ENCODE measurements at places on chromosomes 5 and 9.

DNA sequence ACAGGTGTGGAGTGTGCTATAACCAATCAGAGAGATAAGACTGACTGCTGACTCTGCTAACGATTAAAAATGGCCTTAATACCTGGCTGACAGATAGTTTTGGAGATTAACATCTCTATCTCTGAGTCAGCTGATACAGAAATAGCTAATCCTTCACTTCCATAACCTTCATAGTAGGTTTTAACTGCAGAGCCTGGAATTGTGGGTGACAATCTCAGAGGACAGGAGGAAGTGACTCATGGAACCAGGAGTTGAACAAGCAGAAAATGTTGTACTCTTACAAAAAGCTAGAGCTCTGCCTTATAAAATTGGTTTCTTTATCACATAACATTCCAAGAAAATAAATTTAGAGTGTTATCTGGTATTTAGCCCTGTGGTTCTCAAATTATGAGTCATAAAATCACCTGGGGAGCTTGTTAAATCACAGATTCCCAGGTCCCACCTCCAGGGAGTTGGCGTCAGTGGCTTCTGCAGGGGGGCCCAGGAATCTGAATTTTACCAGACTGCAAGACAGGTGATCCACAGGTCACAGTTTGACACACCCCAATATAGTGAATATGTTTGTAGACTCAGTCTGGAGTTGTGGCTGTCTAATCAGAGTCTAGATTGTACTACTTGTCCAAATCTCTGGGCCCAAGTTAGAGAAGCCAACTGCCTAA lies 44.4 kb upstream of the AFAP1L1 start:
- no peak for DNase-seq

- no peak for DNase-seq
Observed at GRCh38 chr5:115815693-115816225, 700 bp downstream of the CDO1 start.

GRCh38 chr9:127096208-127096607 lies 26.2 kb downstream of the ANGPTL2 start:
- DNase-seq = no peak

DNA sequence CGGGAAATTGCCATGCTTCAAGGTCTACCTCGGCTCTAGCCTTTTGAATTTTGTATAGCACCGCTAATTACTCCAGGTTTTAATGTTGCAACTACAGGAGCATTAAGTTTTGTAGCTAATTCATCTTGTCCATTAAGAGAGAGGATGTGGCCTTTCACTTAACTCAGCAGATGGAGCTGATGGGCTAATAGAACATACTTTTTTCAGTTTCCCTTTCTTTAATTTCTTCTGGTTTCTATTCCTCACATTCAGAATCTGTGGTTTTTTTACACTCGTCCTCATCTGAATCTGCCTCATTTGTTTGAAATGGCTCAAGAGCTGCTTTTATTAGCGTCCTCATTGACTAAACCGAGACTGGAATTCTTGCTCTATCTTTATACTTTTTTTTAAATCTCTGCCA lies 2085.7 kb upstream of the C9orf72 start:
- DNase-seq = no peak

- no peak for DNase-seq
Observed at GRCh38 chr9:22119522-22120158, 110.5 kb upstream of the CDKN2B start.

DNA sequence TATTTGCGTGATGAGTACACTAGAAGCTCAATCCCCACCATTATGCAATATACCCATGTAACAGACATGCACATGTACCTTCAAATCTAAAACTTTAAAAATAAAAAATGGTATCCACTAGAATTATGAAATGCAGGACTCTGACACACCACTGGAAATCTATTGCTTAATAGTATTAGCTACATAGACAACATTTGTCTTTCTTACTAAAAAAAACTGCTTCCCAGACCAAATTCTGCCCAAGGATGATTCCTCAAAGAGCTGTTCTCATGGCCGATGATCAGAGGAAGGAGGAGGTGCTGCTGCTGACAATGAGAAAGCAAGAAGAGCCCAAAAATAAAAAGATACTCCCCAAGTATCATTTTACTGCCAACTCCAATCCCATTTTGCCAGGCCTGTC lies 67.2 kb downstream of the TTC39B start:
- DNase-seq = no peak

DNA sequence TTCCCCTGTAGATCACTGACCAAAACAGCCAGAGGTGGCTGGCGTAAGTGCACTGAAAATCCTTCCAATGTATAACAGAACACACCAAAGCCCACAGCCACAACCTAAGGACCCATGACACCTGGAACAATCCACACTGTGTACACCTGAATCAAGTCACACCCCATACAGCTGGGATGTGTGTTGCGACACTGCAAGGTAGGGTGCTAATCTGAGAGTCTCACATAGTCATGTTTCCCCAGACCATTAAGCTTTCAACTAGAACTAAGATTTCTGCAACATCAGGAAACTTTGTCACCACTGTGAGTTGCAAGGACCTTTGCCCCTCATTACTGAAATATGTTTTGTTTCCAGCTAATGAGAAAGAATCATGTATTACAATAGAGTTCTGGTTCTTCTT lies 59.4 kb downstream of the MED27 start:
- DNase-seq = no peak

DNA sequence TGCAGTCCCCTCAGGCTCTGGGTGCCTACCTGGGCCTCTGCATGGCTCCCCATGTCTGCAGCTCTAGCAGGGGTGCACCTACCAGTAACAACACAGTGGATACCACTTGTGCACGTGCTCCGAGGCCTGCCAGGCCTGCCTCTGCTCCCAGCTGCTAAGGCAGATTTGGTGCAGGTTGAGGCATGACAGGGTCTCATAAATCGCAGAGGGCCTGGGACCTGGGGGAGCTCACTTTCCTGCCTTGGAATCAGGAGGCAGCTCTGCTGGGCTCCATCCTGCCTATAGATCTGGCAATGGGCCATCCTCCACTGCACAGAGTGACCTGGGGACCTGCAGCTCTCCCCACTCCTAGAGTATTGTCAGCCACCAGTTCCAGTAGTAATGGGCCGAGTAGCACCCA lies 121.9 kb upstream of the CXCL14 start:
- DNase-seq = no peak

DNA sequence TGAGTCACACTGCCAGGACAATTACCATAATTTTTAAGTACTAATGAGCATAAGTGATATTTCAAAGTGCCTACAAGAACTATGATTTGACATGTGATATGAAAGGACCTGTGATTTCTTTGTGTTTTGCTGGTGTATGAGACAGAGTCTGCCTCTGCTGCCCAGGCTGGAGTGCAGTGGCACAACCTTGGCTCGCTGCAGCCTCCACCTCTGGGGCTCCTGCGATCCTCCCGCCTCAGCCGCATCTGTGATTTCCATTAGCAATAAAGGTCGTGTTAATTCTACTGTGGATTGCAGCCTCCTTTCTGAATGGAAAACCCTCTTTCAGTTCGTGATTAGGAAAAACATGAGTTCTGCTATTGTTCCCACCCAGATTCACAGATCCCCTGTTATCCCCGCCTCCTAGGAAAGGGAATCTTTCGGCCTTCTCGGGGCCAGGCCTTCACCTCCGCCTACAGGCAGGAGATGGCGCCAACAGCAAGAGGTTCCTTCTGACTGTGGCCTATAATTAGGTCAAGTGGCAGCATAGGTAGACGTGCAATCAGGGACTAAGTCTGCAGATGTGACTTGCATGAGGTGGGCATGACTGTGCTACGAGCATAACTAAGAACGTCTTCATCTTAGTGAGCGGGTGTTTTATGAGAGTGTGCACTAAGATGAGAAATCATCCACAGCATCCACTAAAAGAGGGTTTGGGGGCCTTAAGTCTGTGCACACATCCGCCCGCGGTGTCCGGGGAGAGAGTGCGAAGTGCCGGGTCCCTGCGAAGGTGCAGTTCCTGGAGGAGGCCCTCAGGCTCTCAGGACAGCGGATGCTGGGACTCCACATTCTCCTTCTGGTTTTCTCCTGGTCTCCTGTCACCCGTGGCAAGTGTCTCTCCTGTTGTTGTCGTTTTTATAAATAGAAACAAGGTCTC lies 23.1 kb downstream of the TRIM7 start:
- DNase-seq = no peak

DNA sequence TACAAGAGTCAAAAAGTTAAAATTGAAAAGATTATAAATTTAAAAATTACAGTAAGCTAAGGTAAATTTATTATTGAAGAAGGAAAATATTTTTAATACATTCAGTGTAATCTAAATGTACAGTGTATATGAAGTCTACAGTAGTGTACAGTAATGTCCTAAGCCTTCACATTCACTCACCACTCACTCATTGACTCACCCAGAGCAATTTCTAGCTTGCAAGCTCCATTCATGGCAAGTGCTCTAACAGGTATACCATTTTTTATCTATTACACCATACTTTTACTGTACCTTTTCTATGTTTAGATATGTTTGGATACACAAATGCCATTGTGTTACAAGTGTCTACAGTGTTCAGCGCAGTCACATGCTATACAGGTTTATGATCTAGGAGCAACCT lies 389.7 kb downstream of the RASEF start:
- no peak for DNase-seq

GRCh38 chr9:131676431-131676972 lies 63.4 kb downstream of the RAPGEF1 start:
- DNase-seq = no peak

- DNase-seq = no peak
Observed at GRCh38 chr9:112970939-112971338, 41.1 kb downstream of the ZNF883 start.

- DNase-seq = no peak
Observed at GRCh38 chr9:73573235-73573634, 421.6 kb downstream of the ANXA1 start.

DNA sequence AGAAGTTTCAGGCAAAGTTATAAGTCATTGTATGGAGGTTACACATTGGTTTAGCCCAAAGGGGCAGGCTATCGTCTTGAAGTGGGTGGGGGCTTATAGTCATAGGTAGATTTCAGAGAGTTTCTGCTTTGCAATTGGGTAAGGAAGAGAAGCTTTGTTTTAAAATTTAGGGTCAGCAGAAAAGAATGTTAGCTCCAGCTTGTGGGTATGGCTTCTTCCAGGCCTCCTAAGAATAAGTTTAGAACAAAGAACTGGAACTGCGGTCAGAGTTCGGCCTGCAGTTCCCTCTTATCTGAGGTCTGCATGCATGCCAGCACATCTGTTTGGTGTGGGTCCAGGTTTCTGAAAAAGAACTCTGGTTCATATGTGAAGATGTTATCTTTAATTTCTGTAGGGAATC lies 96.1 kb downstream of the CYFIP2 start:
- no peak for DNase-seq

DNA sequence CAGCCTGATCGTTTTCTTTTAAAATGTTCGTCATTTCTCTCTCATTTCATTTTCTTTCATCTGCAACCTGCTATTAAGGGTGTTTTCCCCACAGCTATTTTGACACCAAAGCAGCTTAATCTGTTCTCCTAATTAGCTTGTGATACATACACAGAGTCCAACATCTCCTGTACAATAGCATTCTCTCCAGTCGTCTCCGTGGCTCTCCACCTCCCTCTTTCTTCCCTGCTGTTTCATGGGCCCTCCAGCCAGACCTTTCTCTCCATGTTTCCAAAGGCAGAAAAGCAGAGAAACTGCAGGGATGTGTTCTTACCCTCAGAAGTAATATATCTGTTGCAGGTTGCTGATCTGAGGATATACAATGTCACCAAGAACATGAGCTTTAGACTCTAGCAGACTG lies 88.8 kb upstream of the SPOCK1 start:
- no peak for DNase-seq

GRCh38 chr9:136219276-136219675 lies 14.3 kb upstream of the LHX3 start:
- no peak for DNase-seq

- no peak for DNase-seq
Observed at GRCh38 chr5:143192191-143192900, 211.1 kb downstream of the NR3C1 start.

- DNase-seq = no peak
Observed at GRCh38 chr9:27379311-27380251, 82.6 kb upstream of the EQTN start.

DNA sequence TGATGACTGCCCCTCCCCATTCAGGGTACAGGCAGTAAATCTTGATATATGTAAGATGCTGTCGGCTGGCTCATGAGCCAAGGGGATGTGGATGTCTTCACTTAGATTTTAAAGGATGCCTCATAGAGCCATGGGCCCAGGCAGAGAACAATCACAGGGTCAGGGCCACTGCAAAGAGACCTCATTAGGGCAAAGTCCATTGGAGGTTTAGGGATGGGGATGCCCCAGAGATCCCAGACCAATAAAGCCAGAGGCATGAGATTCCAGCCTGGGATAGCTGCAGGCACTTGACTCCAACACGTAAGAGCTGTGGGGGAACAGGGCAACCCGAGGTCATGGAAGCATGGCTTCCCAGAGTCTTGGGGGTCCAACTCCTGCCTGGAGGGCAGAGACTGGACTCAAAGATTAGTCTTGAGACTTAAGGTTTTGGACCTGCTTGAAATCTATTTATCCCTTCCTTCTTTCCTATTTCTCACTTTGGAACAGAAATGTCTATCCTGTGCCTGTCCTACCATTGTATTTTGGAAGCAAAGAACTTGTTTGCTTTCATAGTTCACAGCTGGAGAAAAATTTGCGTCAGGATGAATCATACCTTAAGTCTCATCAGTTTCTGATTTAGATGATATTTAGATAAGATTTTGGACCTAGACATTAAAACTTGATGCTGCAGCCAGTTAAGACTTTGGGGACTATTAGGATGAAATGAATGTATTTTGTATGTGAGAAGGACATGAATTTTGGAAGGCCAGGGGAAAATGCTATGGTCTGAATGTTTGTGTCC lies 101.3 kb upstream of the ADRA1B start:
- DNase-seq = no peak

DNA sequence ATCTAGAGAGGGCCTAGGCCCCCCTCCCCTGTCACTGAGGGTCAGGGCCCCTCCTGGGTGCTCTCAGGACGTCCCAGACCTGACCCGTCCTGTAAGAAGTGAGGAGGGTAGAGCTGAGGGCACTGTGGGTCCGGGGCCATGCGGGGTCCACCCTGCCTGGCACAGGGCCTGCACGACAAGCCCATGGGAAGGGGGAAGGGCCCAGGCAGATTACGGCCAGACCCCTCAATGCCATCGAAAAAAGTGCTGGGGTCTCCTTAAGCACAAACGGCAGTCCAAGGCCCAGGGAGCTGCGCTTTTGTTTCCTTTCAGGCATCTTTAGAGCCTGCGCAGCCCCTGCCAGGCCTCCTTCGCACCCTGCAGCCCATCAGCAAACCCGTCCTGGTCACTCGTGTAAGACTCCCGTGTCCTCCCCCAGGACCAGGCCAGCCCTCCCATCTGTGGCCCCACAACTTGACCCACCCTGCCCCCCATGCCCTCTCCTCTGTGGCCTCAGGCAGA lies 4.4 kb upstream of the EXOC3 start:
- DNase-seq = no peak

DNA sequence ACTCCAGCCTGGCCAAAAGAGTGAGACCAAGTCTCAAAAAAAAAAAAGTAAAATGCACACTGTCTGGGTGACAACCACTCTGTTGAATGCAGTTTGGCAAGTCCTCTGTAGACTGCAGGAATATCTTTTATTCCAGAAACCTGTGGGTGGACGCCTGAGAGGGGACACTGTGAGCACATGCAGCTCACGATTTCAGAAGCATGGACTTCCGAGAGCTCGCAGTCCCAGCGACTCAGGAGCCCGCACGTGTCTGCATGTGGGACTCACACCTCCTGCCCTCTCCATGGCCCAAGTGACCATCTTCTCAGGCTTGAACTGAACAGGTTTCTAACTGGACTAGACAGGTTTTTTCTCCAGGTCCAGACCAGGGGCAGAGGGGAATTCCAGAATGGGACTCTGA lies 388.6 kb upstream of the IRX2 start:
- DNase-seq = no peak

- DNase-seq = no peak
Observed at GRCh38 chr5:81895307-81895706, 76.5 kb upstream of the ATG10 start.

All from stimulated activated CD4-positive, alpha-beta T cell treated with anti-CD3 and anti-CD28 coated beads, Interleukin-12 subunit alpha, Interleukin-12 subunit beta, amount 100 ng/mL, for 24 hours (primary cell).